ENCODE measurements at places on chromosomes 1 and 21.

GRCh38 chr21:45030682-45031570 lies 43.5 kb upstream of the ADARB1 start:
- peak; percentile 36 for DNase-seq

DNA sequence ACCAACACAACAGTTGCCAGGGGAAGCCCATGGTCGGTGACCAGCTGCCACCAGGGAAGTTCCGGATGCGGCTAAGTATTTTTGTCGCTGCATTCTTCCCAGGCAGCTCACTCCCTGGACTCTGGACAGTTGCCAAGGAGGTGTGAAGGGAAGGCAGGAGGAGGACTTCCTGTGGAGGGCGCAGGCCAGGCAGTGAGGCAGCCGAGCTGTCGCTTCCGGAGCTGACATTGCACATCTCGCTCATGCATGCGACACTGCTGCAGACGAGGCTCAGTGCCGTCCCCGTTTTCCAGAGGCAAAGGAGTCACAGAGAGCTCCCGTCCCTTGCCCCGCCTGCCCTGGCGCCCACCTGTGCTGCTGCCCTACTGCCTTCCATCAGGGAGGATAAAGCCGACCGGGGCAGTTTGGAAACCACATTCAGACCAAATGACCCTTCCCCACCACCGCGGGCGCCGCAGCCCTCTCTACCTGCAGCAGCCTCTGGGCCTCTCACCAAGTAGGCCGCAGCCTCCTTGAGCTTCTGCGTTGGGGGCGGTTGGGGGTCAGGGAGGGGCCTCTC lies 81.4 kb downstream of the NENF start:
- DNase-seq, result peak; percentile 77

GRCh38 chr1:39819091-39819812 lies 30.6 kb upstream of the BMP8B start:
- DNase-seq, result no peak

GRCh38 chr1:245908543-245908942 lies 598.5 kb downstream of the SMYD3 start:
- DNase-seq, result no peak

- DNase-seq, result no peak
Measured at GRCh38 chr21:45327441-45328197, 39.9 kb upstream of the POFUT2 start.

DNA sequence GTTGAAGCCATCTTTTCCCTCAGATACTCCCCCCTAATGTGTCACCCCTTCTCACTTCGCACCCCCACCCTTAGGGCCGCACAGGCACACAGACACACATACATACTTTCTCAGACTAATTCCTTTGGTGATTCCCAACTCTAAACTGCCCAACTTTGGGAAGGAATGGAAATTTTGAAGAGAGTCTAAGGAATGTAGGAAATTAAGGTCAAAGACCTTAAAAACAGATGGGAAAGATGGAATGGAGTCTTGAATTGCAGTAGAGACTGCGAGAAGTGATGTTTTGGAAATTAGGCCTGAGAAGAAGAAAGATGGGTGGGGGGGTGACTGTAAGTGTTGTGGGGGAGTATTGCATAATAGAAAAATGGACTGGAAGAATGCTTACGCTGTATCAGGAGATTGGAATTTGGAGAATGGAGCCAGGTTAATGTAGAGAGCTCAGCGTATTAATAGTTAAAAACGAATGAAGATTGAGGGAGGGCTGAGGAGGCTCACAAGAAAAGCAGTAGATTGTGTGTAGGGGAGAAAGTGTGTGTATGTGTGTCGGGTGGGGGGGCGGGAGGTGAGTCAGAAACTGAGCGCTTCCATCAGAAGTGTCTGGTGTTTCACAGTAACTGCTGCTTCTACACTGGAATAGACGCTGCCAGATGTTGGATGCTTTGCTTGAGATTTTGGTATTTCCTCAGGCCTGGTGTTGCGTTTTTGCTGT lies 1.7 kb downstream of the PIP5K1A start:
- DNase-seq, result peak; percentile 90

DNA sequence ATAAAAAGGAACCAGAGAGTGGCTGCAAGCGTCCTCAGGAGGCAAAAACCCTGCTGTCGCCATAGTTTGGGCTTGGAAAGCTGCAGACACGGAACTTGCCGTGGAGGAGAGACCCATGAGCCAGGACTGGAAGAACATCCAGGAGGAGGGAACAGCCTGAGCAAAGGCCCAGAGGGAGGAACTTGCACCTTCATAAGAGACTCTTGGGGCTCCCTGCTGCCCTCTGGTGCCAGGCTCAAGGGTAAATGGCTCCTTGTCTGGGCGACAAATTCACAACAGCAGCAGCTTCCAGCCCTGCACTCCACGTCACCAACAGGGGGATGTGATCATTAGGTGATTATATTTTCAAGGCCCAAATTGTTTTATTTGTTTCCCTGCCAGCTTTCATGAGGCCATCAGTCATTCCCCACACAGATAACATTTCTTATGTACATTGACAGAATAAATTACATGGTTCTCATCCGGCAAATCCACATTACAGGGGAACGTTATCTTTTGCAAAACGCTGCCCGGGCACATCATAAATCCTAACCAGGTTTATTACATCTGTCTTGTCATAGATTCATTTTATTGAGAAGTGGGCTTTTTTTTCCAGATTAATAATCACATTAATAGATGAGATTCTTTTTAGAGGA lies 143.0 kb upstream of the GRIK3 start:
- peak; percentile 18 for DNase-seq

DNA sequence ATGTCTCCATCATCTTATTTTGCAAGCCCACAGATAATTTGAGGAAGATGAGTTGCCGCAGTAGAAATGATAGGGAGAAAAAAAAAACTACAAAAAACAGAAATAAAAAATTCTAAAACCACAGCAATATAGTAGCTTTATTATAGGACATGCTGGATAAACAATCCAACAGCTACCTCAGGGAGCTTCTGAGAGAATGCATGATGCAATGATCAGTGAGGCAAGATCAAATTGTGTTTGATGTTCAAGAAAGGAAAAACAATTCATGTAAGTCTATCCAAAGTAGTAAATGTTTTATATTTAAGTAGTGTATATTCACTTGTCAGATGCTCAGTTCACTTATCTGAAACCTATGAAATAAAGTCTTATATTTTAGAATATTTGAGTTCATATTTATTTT lies 6.7 kb downstream of the CR1L start:
- DNase-seq, result no peak

GRCh38 chr21:42361286-42361685 lies 5.0 kb downstream of the TFF1 start:
- no peak for DNase-seq

DNA sequence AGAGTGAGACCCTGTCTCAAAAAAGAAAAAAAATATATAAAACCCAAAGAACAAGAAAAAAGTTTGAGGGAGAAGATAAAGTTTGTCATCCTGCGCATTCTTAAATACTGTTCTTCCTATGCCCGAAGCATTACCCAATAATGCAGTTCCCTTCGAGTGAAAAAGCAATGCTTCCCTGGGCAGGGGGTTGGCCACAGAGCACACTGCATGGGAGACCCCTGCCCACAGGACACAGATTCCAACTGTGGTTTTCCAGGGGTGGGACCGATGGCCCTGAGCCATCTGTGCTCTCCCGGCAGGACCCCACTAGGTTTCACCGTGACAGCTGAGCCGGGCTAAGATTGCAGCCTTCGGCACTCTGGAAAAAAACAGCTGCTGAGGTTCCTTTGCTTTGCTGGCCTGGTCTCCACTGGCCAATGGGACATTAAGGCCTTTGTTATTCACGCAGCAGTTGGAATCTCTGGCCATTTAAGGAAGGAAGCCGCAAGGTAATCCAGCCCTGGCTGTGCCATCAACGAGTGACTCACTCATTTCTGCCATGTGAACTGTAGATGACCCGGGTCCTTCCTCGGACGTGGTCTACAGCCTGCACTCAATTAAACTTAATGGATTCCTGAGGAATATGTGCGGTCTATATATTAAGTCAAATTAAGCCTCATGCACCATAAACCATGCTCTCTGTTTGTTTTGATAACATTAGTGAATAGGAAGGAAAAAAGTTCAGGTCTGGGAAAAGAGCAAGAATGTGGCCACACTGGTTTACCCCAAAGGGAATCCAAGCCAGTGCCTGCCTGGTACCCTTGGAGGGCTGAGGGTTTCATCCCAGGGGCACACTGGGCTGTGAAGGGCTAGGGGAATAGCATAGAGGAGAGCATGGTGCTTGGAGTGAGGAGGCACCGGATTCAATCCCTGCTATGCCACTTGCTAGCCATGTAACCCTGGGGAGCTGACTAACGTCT lies 163.2 kb downstream of the ZBTB18 start:
- peak; percentile 97 for DNase-seq

GRCh38 chr1:54117815-54118563 lies 34.8 kb downstream of the CDCP2 start:
- peak; percentile 20 for DNase-seq

DNA sequence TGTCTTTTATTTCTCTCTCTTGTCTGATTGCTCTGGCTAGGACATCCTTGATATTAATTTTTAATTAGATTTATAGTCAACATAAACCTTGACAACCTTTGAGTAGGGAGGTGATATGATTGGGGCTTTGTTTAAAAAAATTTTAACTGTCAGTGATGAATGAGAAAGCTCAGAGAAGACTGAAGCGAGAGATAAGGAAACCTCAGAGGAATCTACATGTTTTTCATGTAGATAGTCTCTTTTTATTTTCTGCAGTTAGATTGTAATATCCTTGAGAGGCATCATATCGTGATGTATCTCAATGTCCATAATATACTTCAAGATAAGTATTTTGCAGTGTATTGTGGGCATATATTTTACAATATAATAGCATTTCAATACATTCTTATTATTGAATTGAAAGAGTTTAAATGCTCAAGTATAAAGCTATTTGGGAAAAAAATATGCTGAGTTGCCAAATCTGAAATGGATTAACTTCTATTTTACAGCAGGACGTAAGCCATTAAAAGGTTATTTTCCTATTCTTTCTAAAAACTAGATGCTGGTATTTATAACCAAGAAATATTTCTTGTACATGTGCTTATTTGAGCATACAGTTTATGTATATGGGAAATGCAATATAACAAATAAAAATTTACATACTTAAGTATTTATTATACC lies 802.4 kb upstream of the ADGRL4 start:
- DNase-seq, result no peak

- DNase-seq, result no peak
Measured at GRCh38 chr1:29675481-29676263, 439.4 kb downstream of the PTPRU start.

GRCh38 chr1:15863156-15863901 lies 15.8 kb downstream of the SPEN start:
- DNase-seq, result peak; percentile 2

GRCh38 chr21:33480481-33481103 lies 818 bp upstream of the TMEM50B start:
- DNase-seq, result no peak

DNA sequence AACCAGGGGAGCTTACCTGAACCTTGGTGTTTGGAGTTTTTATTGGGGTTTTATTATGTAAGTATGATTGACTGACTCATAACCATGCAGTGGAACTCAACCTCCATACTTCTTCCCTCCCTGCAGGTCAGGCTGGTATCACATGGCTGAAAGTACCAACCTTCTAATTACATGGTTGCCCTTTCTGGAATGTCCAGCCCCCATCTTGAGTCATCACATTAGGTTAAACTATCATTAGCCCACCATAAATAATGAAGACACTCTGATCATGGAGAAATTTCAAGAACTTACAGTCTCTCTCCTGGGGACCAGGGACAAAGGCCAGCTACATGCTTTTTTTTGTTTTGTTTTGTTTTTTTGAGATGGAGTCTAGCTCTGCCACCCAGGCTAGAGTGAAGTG lies 19.2 kb upstream of the DPH5 start:
- no peak for DNase-seq

- no peak for DNase-seq
Measured at GRCh38 chr1:82391712-82392111, 591.0 kb downstream of the ADGRL2 start.

GRCh38 chr1:32447469-32448185 lies 17.2 kb upstream of the ZBTB8B start:
- DNase-seq, result peak; percentile 90

GRCh38 chr1:51519865-51520699 lies 1.0 kb upstream of the EPS15 start:
- DNase-seq, result peak; percentile 34

DNA sequence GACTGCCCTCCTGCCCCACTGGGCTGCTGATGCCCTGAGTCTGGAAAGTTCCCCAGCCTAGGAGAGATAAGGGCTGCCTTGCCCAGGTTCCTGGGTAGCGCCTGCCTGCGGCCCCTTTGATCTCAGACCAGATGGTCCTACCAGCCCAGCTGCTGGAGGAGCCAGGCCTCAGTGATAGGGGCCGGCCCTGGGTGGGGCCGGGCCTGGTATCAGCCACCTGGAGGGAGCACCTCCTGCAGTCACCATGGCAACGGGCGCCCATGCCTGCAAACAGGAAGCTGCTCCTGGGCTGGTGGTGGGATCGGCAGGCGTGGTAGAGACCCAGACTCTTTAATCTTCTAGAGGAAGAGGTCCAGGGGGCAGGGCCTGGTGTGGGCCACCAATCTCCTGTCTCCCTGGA lies 119.7 kb upstream of the WNT4 start:
- DNase-seq, result no peak

DNA sequence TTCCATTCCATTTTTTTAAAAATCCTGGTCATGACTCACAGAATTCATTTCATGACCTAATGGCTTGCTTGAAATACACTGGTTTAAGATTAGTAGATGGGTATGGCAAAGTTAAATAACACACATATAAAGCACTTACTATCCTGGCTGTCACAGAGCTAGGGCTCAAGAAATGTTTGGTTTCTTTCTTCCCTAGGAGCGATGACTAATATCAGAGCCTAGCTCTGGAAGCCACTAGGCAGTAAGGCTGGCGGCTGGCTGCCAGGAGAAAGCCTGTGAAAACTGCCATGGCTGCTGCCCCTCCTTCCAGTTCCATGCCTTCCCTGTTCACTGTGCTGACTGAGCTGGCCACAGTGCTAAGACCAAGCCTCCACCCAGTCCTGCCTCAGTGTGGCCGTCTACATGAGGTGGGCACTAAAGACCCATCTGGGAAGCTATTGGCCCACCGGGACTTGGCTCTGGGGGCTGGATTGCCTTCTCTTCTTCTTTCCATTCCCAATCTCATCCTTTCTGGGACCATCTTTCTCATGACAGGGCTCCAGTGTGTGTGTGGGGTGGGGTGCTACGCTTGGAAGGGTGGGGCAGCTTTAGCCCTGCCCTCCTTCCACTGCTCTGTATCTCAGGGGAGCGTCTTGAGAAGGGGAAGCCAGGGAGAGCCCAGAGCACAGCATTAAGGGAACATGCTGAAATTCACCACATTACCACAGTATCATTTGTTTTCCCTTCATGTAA lies 10.8 kb upstream of the ASCL5 start:
- DNase-seq, result peak; percentile 93

Measured in fibroblast of skin of scalp (primary cell).